ENCODE measurements at places on chromosomes 11 and 22. TPM values are rescaled to one million over a fixed set of nuclear protein-coding genes. Genes with fewer than 3 reads are reported as not detected.

Gene RCOR2
- 12.0 TPM for total RNA-seq

Gene DEFB131B
- total RNA-seq, result not detected

Gene OR51B4
- not detected for total RNA-seq

Gene GLYATL1
- 3.5 TPM for total RNA-seq

Gene JHY
- total RNA-seq, result 15.5 TPM

Gene APOBEC3C
- total RNA-seq, result 0.92 TPM

Gene OR9G1
- not detected for total RNA-seq

Gene SYT7
- total RNA-seq, result 71.5 TPM

Gene PARVG
- total RNA-seq, result 1.4 TPM

Gene PRR33
- not detected for total RNA-seq

Gene NCR3LG1
- total RNA-seq, result 17.1 TPM

Gene OR51G1
- not detected for total RNA-seq

Gene CRELD2
- total RNA-seq, result 25.4 TPM

Gene PLEKHA7
- total RNA-seq, result 15.2 TPM

Gene SAA2
- total RNA-seq, result not detected

Gene FIBIN
- total RNA-seq, result 32.8 TPM

Gene CALCA
- not detected for total RNA-seq

Gene PRODH
- total RNA-seq, result 10.1 TPM

Gene PNPLA5
- 0.23 TPM for total RNA-seq

Gene UPK3A
- total RNA-seq, result not detected

Gene MEI1
- 1.6 TPM for total RNA-seq

Gene DDX25
- 24.9 TPM for total RNA-seq

Gene MRGPRX4
- total RNA-seq, result not detected

Gene C11orf21
- total RNA-seq, result 0.23 TPM

Gene ALG12
- total RNA-seq, result 10.6 TPM

Gene OR56A1
- 0.23 TPM for total RNA-seq

Gene ANAPC15
- 15.5 TPM for total RNA-seq

Gene LUZP2
- 131 TPM for total RNA-seq

Gene HBB
- total RNA-seq, result 550 TPM

Gene TRIM5
- total RNA-seq, result 7.6 TPM

Gene ANKK1
- total RNA-seq, result 0.23 TPM

Gene SCUBE1
- total RNA-seq, result 3.9 TPM

Gene MOGAT2
- not detected for total RNA-seq

Gene TRPM5
- total RNA-seq, result under 0.01 TPM

Gene CHRM1
- 6.5 TPM for total RNA-seq

Gene MS4A15
- not detected for total RNA-seq

Gene ZDHHC5
- total RNA-seq, result 25.8 TPM

Gene SCO2
- 0.92 TPM for total RNA-seq

Gene CEP126
- 12.9 TPM for total RNA-seq

Gene PATE4
- total RNA-seq, result not detected

Gene DAGLA
- 11.3 TPM for total RNA-seq

Gene OR52A1
- not detected for total RNA-seq
